ENCODE measurements at places on chromosomes 5 and 9.

DNA sequence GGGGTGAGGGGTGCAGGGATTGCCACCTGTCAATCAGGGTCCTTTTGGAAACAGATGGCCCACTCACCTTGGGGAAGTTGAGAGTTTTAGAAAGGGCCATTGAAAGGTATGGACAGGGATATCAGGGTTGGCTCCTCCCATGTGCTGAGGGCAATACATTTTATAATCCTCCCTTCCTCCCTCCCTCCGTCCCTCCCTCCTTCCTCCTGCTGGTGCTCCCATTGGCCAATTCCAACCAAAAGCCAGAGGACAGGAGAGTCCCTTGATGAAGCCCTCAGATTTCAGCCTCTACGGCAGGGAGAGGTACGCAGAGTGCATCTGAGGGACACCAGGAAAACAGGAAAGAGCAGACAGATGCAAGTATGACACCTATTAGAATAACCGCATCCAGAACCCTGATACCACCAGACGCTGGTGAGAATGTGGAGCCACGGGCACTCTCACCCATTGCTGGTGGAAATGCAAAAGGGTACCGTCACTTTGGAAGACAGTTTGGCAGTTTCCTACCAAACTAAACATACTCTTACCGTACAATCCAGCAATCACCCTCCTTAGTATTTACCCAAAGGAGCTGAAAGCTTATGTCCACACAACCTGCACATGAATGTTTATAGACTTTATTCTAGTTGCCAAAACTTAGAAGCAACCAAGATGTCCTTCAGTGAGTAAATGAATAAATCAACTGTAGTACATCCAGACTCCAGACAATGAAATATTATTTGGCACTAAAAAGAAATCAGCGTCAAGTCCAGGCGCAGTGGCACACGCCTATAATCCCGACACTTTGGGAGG, 58.2 kb upstream of the OTULINL start:
- DNase-seq: no peak

DNA sequence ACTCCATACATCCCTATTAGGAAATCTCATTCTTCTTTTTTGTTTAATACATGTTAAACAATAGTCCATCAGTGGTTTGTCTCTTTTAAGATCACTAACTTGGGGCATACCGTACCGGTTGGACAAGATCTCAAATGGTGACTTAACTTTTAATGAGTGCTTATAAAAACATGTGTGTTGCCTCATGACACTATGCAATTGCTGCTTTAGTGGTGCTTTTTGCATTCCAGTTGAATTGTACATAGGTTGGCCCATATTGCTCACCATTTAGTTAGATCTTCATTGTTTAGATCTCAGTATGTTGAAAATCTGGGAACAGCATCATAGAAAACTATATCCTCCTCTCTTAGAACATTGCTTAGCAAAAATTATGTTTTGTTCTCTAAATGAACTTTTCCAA, 17.8 kb downstream of the C9orf85 start:
- no peak for DNase-seq

- no peak for DNase-seq
These were observed 32.7 kb downstream of the KCNT1 start for GRCh38 chr9:135734616-135735144.

GRCh38 chr9:98778251-98778650, 18.1 kb downstream of the ANKS6 start:
- no peak for DNase-seq

- DNase-seq: no peak
These were observed 624.5 kb upstream of the CHD1 start for GRCh38 chr5:99553211-99553810.

DNA sequence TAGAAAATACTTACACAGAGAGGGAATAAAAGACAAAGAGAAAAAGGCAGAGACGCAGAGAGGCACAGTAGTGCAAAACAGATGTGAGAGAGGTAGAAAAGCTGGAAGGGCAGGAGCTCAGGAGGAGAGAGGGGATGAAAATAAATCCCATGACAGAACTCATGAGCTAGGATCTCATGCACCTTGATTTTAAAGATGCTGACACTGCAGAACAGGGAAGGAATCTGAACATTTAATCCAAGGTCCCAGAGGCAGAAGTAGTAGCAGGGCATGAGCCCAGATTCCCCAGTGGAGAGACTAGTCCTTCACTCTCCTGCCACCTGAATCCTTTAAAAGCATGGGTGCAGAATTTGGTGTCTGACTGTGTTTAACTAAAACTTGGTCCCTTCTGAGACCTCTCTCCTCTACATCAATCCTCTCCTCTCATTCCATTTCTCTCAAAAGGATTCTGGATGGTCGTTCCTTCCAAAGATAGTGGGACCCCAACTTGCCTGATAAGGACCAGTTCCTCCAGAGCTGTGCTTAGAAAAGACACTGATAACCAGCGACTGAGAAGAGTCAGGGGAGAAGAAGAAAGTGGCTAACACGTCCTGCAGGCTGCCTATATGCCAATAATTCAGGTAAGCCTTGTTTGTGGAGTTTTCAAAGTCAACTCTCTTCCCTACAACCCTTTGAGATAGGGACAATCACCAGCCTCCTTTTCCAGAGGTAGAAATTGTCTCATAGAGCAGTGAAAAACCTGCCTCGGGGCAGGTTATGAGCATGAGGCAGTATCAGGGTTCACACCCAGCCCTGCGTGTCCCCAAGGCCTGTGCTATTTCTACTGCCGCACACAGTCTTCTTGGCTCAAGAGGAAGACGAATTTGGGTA, 203.2 kb upstream of the TRIM32 start:
- DNase-seq: no peak

DNA sequence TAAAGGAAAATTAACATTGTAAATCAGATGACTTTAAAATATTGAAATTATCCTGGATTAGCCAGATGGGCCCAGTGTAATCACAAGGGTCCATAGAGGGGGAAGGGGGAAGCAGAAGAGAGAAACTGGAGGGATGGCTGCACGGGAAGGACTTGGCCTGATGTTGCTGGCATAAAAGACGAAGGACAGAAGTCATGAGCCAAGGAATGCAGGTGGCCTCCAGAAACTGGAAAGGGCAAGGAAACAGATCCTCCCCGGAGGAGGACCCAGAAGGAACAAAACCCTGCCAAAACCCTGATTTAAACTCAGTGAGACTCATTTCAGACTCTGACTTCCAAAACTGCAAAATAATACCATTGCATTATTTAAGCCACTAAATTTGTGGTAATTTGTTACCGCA, 100.2 kb downstream of the ADAMTS2 start:
- no peak for DNase-seq

DNA sequence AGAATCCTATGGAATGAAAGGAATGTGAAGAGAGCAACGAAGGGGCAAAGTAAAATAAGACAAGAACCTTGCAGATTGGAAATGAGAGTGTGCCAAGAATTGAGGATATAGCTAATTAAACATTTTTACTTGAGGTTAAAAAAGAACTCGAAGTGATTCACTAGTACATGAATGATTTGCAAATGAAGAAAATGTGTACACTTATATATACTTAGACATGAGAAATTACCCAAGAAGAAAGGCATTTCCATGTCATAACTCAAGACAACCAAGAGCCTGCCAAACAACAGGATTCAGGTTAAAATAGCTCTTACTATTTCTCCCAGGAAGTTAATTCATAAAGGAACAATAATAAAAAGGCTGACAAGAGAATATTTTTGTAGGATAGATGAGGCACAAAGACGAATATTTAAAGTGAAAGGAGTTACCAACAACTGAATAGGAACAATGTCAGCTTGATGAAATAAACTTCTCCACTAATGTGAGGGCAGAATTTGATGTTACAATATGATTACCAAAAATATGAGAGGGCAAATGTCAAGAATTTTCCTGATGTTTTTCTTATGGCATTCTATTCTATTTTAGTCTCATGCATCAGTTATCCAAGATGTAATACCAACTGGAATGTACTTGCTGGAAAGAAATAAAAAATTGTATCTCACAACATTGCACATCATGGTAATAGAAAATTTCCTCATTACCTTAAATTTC, 18.9 kb upstream of the NPR3 start:
- DNase-seq: no peak

DNA sequence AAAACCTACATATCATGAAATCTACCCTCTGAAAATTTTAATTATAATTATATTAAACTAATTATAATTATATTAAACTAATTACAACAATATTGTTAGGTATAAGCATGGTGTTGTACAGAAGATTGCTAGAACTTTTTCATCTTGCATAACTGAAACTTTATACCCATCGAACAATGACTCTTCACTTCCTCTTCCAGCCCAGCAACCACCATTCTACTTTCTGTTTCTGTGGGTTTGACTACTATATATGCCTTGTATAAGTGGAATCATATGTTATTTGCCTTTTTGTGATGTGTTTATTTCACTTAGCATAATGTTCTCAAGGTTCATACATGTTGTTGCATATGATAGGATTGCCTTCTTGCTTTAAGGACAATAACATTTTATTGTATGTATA, 274.2 kb upstream of the CCNH start:
- DNase-seq: no peak
